Renal pelvis (tissue), 12 donors: ENCODE measurements at places on chromosomes 16 and 17.

DNA sequence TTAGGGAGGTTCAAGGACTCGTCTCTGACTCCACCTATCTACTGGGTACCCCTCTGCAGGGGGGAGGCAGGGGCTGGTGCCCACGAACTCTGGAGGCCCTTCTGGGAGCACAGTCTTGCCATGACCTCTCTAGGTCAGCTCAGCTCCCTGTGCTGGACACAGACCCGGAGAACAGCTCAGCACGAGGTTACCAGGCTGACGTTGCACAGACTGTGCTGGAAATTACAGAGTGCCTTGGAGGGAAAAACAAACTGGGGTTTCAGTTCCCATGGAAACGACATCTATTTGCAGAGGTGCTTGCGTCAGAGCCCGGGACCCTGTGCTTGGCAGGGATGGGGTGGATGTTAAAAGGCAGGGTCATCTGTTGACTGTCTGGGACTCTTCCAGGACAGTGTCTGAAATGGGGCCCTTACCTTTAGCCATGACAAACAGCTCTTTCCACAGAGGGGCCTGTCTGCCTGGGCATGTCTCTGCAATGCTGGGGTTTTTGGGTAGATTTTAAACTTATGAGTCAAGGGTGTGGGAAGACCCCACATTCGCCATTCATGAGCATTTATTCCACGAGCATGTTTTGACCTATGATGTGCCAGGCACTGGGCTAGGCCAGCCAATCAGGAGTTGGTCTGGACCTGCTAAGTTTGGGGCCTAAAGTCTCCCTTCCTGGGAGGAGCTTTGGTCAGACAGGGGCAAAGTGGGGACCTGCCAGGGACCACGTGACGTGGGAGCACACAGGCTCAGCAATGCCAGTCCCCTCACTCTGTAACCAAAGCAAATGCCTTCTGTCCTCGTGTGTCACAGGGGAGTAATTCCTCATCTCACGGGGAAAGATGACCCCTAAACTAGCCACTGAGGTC lies 22.5 kb downstream of the CCR7 start:
- peak; percentile 84 for DNase-seq

DNA sequence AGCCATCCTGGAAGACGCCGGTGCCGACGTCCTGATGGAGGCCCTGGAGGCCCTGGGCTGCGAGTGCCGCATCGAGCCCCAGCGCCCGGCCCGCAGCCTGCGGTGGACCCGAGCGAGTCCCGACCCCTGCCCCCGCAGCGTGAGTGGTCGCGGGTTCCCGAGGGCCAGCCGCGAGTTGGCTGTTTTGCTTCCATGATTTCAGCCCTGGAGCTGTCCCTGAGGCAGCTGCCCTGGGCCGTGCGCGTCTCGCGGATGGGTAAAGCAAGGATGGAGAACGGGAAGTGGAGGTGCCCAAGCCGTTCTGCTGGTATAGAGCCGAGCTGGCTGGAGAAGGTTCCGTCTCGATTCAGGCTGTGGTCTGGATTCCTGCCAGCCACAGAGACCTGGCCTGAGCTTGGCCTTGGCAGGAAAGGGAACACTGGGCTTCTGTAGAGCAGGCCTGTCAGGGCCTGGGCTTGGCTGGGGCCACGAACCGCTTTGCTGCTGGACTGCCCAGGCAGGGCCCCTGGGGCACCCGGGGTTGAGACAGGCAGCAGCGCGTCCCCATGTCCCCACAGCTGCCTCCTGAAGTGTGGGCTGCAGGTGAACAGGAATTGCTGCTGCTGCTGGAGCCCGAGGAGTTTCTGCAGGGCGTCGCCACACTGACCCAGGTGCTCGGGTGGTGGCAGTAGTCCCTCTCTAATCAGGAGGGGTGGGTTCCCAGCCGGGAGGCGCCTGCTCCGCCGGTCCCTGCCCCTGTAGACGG lies 941 bp upstream of the MRPS34 start:
- DNase-seq = no peak

DNA sequence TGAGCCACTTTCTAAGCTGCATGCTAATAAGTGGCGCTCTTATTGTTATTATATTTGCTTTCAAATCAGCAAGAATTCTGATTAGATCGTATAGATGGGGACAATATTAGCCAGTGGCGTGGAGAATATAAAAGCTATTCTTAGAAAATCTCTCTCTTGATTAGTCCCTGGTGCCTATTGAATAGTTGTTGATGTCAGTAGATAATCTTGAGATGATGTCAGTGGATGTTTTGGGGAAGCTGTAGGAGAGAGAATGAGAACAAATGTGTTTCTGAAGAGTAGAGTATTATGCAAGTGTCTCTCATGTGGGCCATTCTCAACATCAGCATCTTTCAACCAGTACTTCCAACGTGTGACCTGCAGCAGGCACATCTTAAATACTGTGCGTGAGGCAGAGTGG lies 445.7 kb downstream of the GRIN2A start:
- DNase-seq = no peak

DNA sequence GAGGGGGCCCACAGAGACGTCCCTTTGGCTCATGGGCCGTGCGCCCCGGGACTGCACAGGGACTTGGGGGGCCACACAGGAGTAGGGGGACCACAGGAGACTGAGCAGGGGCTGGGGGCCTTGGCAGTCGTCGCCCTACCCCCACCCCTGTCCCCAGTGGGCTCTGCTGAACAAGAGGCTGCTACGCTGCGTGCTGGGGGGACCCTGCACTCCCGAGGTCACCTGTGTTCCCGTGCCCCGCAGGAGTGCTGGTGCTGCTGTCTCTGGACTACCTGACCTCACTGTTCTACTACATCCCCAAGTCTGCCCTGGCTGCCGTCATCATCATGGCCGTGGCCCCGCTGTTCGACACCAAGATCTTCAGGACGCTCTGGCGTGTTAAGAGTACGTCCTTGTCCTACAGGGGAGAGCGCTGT lies 14.4 kb upstream of the RNF213 start:
- no peak for DNase-seq

GRCh38 chr16:53829186-53829747 lies 125.3 kb downstream of the FTO start:
- DNase-seq = no peak

- no peak for DNase-seq
Observed at GRCh38 chr17:63579633-63580032, 21.1 kb upstream of the TACO1 start.

GRCh38 chr17:79792984-79793923 lies 3.6 kb downstream of the CBX8 start:
- DNase-seq = no peak

DNA sequence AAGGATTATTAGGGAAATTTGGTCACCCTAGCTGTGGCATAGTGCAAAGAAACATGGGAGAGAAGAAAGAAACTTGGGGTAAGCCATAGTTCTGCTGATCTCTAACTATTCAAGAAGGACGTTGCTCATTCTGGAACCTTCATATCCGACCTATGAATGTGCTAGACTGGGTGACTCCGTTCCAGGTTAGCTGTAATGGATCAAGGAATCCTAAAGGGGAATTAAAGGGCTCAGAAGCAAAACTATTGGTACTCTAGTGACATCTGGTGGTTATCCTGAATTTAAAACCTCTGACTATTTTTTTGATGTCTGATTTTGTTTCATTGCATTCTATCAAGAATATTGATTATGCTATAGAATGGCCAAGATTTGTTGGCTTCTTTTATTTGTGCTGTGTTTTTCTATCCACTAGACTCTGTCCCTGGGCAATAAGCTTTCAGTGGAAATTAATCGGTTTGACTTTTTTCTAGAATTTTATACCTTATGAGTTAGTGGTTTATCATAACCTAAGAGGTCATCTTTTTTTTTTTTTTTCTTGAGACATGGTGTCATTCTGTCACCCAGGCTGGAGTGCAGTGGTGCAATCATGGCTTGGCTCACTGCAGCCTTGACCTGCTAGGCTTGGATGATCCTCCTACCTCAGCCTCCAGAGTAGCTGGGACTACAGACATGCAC lies 19.5 kb downstream of the PCTP start:
- peak; percentile 61 for DNase-seq

DNA sequence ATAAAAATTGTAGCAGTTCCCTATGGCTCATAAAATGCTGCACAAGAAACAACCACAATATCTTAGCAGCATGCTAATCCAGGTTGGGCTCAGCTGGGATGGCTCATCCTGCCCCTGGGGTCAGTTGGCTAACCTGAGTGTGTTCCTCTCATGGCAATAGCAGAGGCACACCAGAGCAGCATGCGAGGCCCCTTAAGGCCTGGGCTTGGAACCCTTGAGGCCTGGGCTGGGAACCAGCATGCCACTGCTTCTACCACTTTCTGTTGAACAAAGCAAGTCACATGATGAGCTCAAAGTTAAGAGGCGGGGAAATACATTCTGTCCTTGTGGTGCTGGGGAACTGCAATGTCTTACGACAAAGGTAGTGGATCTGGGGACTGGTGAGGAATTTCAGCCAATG lies 154.4 kb upstream of the FOXF1 start:
- DNase-seq = no peak

- DNase-seq = peak; percentile 60
Observed at GRCh38 chr17:72382971-72383722, 262.3 kb downstream of the SOX9 start.

DNA sequence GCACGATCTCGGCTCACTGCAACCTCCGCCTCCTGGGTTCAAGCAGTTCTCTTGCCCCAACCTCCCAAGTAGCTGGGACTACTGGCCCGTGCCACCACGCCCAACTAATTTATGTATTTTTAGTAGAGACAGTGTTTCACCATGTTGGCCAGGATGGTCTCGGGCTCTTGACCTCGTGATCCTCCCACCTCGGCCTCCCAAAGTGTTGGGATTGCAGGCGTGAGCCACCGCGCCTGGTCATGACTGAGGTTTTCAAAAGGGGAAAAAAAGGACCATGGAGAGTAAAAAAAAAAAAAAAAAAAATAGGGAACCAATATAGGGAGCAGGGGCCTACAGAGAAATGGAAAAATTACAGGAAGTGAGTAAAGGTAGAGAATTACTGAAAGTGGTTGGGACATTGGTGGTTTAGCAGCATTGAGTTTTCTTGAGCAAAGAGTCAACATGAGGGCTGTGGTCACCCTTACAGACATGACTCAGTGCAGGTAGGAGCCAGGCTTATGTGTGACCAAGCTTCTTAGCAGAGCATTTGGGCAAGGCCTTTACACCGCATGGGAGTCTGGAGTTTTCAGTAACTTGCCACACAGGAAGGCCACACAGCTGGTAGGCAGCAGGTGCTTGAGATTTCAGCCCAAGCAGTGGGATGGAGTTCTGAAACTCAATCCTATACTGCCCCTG lies 447.3 kb downstream of the HS3ST3B1 start:
- DNase-seq = no peak

DNA sequence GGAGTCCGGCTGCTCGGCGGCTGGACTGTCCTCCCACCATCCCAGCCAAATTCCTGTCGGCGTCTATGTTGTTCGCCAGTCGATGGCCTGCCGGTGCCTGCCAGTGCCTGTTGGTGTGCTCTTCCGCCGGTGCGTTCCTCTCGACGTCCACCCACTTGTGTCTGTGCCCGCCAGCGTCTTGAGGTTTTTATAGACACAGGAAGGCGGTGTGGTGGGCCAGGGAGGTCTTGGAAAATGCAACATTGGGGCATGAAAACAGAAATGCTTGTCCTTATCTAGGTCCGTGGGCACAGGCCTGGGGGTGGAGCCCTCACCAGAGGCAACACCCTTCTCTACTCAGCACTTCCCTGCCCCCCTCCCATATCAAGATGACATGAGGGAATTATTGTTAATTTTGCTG lies 167.8 kb downstream of the IRF8 start:
- DNase-seq = no peak

- no peak for DNase-seq
Observed at GRCh38 chr17:77493238-77493820, 352.6 kb downstream of the SEC14L1 start.

GRCh38 chr16:53549970-53550690 lies 47.1 kb upstream of the AKTIP start:
- peak; percentile 88 for DNase-seq

GRCh38 chr16:55001931-55002330 lies 71.3 kb downstream of the IRX5 start:
- DNase-seq = no peak

DNA sequence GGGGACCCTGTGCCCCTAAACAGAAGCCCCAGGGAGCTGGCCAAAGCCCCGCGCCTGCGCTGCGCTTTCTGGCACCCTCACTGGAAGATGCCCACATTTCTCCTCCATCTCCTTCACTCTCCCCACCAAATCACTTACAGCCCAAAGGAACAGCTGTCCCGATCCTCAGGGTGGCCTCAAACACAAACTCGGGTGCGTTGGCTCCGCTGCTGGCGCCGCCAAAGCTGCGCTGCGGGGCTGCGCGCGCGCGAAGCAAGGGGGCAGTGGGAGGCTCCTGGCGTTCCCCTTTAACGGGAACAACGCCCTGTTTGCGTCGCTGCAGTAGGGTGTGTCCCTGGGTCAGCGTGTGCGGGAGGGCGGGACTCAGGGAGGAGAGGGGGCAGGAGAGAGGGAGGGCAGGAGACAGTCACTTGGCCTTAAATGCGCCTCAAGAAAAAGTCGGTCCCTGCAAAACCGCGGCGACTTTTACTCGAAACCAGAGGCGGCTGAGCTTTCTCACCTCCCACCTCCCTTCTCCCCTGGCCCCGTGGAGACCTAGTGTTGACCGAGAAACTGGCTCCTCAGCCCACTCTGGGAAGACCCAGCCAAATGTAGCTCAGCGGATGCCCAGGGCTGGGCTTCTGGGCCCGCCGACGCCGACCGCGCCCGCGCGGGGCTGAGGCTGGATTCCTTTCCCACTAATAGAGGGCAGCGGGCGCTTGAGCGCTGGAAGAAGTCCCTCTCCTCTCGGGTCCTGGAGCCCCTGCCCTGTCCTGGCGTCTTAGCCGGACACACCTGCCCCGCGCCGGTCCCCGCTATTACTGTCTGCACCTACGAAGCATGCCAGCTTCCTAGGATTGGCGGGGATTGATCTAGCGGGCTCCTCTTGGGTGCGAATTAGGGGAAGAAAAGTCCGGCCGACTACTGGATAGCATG lies 2.6 kb downstream of the PMP22 start:
- DNase-seq = peak; percentile 70

GRCh38 chr16:77067900-77068299 lies 123.1 kb upstream of the MON1B start:
- DNase-seq = no peak

- DNase-seq = no peak
Observed at GRCh38 chr16:68111379-68111778, 26.2 kb downstream of the NFATC3 start.

GRCh38 chr16:68992521-68992920 lies 112.9 kb upstream of the HAS3 start:
- DNase-seq = no peak

- DNase-seq = peak; percentile 92
Observed at GRCh38 chr16:8868416-8869211, at the start of gene CARHSP1. Gene CARHSP1, minus strand, starts transcription at chr16:8869006. Its CDS starts 9,678 bp downstream, at chr16:8859328.

DNA sequence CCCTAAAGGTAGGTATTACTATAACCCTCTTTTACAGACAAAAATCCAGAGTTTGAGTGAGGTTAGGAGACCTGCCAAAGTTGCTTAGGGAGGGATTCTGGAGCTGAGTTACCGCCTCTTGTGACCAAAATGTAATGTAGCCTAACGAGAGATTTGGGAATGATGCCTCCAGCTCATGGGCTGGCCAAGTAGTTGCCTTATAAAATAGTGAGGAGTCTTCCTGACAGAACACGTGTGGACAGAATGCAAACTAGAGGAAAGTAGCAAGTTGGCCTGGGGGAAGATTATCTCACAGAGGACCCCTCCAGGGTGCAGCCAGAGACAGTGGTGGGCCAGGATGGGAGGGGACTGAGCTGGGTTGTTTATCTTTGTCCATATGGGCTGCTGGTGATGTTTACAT lies 543.7 kb upstream of the CDH11 start:
- DNase-seq = no peak

GRCh38 chr17:58005031-58005727 lies 1.9 kb downstream of the SRSF1 start:
- no peak for DNase-seq
